Erythroblast (primary cell): ENCODE measurements at places on chromosomes 5 and 9.

DNA sequence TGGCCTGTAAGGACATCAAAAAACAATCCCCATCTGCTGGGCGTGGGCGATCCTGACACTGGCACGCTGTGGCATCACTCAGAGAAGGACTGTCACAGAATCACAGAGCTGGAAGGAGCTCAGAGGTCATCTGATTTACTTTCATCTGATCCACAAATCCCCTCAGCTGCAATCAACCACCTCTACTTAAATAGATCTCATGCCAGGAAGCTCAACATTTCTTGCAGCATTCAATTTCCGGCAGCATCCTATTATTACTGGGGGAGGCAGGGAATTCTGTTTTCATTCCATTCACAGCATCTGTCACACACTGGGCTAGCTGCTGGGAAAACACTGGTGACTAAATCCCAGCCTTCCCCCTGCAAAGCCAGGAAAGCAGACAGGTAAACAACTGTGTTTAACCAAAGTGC, 38.3 kb downstream of the RETREG1 start:
- DNase-seq = no peak

GRCh38 chr9:30677221-30677620, 1707.2 kb upstream of the ACO1 start:
- DNase-seq = no peak

- DNase-seq = peak; percentile 49
Observed at GRCh38 chr9:5953743-5954707, 61.4 kb downstream of the RANBP6 start.

DNA sequence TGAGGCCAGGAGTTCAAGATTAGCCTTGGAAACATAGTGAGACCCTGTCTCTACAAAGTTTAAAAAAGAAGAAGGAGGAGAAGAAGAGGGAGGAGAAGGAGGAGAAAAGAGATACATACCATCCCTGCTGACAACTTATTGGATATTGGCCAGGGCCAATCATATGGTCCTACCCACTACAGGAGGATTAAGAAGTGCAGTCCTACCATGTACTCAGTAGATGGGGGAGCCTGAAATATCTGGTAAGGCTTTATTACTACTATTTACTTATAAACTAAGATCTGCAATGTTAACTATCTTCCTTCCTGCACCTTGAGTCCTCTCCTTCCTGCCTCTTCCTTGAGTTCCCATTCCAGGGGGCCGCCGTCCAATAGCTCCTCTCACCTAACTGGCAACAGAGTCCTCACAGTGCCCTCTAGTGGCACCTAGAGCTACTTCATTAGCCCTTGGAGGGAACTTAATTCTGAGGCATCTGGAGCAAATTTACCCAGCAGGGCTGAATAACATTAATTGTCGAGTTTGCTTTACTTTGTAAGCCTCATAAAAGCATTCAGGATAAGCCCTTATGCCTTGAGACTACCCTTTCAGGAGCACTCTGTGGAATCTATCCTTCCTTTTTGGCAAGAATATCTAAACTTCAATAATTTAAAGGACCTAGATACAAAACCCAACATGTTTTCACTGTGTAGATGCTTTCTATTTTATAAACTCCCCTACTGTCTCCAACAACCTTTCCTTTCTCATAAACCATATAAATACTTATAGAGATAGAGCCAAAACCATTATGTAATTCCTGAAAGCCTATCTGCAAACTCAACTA, 39.1 kb upstream of the RANBP6 start:
- peak; percentile 53 for DNase-seq

GRCh38 chr5:82314964-82315758, 37.0 kb upstream of the RPS23 start:
- DNase-seq = no peak

- no peak for DNase-seq
Observed at GRCh38 chr5:131609774-131610173, 25.3 kb downstream of the RAPGEF6 start.

DNA sequence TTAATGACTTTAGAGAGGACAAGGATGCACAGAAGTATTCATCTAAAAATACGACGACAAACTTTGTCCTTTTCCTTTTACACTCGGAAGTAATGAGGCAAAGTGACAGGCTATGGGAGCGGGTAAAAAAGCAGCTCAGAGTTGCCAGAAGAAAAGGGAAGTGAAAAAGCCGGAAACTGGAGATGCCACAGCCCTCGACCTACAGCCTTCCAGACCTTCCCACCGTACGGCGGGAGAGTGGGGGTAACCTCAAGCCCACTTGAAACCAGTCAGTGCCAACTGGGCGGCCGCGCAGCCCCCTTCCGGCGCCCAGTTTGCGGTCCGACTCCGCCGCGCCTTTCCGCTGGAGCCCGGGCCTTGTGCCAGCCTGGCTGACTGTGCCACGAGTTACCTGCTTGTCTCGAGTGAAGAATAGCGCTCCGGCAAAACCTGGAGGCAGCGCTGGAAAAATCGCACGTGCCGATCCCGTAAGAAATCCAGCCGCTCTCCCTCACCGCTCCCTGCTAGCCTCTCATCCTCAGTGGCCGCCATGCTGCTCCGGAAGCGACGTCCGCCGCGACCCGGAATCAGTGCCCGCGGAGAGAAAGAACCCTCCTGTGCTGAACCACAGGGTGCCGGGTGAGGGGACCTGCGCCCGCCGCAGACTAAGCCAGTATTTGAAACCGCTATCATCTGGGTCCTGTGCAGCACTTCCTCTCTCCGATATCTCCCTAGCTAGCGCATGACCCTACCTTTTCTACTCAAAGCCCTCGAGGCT, at the start of gene PGGT1B:
Gene PGGT1B, minus strand, starts transcription at position 557 of the 757 bp plus-strand sequence. Its CDS starts 26 bp downstream, at position 531.
- peak; percentile 69 for DNase-seq

GRCh38 chr9:95073918-95074317, 243.6 kb downstream of the FANCC start:
- DNase-seq = no peak

GRCh38 chr5:8020861-8021514, 152.0 kb downstream of the MTRR start:
- no peak for DNase-seq

GRCh38 chr5:143118222-143118621, 285.3 kb downstream of the NR3C1 start:
- no peak for DNase-seq

DNA sequence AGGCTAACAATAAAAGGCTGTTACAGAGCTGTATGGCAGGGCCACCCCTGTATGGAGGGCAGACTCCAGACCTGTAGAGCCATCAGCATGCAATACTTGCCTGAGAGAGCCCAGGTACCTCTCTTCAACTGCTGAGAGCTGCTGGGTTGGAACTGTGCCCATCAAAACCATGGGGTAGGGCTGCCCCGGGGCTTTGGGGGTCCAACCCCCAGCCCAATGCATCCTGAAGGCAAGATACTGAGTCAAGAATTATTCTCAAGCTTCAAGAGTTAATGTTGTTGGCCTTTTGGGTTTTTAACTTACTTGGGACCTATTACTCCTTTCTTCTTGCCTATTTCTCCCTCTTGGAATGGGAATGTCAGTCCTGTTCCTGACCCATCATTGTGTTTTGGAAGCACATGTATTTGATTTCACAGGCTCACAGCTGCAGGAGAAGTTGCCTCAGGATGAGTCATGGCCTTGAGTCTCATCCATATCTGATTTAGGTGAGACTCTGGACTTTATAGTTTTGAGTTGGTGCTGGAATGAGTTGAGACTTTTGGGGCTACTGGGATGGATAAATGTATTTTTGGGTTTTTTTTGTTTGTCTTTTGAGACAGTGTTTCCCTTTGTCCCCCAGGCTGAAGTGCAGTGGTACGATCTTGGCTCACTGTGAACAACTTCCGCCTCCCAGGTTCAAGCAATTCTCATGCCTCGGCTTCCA, 21.0 kb upstream of the CDK7 start:
- peak; percentile 35 for DNase-seq

DNA sequence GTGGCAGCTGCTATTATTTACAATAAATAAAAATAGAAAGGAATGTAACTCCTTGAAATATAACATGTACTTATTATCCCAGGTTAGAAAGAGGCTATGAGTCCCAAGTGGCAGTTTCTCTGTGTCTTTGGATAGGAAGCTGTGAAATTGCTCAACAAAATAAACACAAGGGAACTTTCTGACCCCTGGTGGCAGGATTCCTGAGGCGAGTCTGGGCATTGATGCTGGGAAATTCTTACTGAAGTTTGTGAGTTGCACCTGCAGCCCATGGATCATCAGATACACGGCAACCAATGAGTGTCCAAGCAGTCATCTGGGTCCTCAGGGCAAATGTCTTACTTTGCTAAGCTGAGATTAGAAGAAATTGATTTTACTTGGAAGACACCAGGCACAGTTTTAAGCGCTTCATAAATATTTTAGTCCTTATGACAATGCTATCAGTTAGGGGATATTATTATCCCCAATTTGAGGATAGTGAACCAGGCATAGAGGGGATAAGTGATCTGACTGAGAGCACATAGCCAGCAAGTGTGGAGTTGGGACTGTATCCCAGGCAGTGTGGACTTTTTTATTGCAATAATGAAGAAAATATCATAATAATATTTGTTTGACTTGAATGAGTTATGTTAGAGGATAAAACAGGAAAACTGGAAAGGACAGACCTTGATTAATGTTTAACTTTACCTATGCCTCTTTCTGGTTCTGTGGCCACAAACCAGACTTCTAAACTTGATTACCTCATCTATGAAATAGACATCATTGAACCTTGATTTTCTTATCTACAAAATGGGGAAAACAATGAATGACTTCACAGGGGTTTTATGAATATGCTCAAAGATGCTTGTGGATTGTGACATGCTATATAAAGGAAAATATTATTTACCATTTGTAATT, 265.5 kb upstream of the ADAMTSL1 start:
- no peak for DNase-seq

GRCh38 chr9:5446451-5447236, 3.7 kb upstream of the CD274 start:
- DNase-seq = no peak

DNA sequence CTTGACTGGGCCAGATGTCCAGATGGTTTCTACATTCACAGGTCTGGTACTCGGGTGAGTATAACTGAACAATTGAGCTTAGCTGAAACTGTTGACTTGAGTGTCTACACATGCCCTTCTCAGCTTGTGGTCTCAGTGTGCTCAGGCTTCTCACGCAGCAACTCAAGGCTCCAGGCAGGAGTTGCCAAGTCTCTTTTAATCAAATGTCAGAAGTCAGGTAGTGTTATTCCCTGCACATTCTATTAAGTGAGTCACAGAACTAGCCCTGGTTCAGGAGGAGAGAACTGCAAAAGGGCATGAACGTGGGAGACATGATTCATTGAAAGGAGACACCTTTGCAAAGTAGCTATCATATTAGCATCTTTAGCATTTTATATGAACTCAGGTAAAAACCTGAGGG, 199.3 kb upstream of the ACTBL2 start:
- DNase-seq = no peak

GRCh38 chr5:178538741-178539229, 51.4 kb downstream of the COL23A1 start:
- no peak for DNase-seq

GRCh38 chr5:33721491-33722200, 170.1 kb downstream of the ADAMTS12 start:
- no peak for DNase-seq

GRCh38 chr5:8295141-8295540, 426.2 kb downstream of the MTRR start:
- no peak for DNase-seq

GRCh38 chr5:107578051-107578635, 92.6 kb downstream of the EFNA5 start:
- no peak for DNase-seq

- no peak for DNase-seq
Observed at GRCh38 chr5:16922430-16922829, 13.7 kb downstream of the MYO10 start.

GRCh38 chr5:77698920-77699319, 60.4 kb upstream of the OTP start:
- no peak for DNase-seq

DNA sequence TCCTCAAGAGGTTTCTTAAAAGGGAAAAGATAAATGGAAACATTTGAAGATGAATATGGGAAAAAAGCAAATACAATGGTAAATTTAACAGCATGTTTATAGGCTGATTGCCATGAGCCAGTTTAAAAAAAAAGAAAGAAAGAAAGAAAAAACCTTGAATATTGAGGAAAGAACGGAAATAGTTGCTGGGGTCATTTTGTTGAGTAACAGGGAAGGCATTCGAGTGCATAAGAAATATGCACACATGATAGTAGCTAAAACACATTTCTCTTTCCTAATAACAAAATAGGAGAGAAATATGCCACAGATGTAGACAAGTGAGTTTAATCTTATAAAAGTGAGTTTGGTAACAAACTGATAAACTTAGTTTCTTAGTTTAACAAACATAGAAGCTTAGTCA, 864.6 kb upstream of the ACO1 start:
- DNase-seq = no peak

DNA sequence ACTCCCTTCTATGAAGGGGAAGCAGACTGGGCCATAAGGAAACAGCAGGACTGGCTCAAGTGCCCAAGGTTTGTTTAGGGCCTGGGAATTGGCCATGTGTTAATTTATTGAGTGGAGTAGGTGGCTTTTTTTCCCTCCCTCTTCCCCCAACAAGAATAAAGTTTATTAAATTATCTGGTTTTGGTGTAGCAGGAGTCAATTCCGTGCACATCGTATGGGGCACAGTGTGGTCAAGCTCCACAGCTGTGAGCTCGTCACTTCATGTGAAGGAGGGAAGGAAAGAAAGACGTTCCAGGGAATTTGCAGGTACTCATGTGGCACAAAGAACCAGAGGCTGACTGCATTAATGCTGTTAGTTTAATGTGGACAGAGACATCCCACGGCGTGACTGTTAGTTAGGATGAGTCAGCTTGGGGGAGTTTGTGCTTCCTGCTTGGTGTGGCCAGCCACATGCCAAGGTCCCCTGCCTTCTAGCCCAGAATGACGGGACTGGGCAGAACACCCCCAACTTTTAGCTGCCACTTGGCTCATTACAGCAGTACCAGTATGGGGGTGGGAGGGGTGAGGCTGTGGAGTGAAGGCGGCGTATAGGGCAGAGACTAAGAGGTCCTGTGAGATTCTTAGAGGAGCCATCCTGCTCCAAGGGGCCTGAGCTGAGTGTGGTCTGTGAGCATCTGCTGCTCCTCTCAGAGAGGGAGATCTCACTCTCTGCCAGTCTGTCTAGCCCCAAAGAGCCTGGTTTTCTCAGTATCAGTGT, 33.2 kb downstream of the CSF1R start:
- peak; percentile 17 for DNase-seq

DNA sequence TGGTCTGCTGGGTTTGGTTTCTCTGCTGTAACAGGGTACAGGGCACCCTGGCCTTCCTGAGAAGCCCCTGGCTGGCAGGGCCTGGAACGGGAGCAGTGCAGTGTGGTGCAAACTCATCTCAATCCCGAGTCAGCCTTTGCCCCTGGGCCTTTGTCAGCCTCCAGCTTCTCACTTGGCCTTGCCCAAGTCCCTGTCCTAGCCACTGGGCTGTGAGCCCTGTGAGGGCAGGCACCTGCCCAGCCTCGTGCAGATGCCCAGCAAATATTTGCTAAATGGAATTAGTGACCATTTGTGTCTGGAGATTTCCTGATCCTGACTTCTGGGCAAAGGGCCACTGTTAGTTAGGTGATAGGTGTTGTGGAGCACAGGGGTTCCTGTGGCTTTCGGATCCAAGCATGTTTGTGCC, 13.0 kb downstream of the RGS3 start:
- no peak for DNase-seq

GRCh38 chr5:58365791-58366190, 94.1 kb downstream of the PLK2 start:
- DNase-seq = no peak
